Activated naive CD4-positive, alpha-beta T cell (primary cell): ENCODE measurements at places on chromosomes 3 and 15.
A peak's percentile ranks its signal among the peaks of the same experiment; 100 is the strongest.

DNA sequence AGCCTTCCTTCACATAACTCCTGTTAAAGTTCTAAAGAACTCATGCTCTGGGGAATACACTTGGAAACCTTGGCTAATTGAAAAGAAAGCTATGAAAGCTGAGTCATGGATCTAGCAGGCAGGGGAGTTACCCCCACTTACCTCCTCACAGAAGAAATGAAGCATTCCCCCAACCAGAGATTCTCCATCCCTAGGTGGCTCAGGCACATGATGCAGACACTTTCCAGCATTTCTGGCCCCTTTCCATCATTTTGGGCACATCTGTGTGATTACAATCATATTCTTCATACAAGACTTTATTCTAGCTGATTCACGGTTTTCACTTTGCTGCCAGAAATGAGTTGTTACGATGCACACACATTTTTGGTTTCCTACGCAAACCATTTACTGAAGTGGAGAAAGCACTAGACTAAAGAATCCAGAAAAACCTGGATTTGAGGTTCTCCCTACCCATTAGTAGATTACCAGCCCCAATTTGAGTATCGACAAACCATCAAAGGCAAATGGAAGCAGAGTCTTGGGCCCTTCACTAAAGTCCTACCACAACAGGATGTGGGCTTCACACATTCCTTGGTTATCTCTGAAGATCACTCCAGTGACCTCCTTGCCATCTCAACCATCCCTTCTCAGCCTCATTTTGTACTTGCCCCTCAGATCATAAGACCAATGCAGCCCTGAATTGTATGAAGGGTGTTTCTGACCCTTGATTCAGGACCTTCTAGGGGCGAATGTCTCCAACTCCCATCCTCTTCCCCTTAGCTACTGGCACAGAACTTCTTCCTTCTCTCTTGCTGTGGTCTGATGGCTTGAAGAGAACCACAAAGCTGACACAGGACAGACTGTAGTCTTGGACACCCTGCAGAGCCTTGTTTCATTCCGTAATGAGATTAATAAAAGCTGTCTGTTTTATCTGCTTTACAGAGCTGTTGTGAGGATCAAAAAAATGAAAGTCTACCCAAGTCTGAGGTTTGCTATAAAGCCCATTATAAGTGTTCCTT is 42.5 kb upstream of the SNRK start:
- no peak for DNase-seq

GRCh38 chr3:32379831-32380500 is 11.7 kb upstream of the CMTM7 start:
- no peak for DNase-seq

DNA sequence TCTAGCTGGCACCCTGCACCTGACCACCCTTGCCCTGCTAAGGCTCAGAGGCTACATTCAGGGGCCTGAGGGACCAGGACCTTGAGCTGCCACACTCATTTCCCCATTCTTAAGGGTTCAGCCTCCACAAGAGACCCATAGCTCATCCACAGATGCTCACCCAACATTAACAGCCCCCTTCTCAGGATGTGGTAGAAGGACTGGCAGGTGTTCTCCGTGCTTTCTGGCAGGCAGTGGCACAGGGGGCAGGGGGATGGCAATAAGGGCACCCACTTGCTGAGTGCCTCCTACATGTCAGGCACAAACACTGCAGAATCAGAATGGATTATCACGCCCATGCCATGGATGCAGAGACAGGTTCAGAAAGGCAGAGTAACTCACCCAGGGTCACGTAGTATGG is 9.4 kb downstream of the MAPKAPK3 start:
- DNase-seq: no peak

- no peak for DNase-seq
Observed at GRCh38 chr3:150739200-150739863, 23.6 kb downstream of the SIAH2 start.

DNA sequence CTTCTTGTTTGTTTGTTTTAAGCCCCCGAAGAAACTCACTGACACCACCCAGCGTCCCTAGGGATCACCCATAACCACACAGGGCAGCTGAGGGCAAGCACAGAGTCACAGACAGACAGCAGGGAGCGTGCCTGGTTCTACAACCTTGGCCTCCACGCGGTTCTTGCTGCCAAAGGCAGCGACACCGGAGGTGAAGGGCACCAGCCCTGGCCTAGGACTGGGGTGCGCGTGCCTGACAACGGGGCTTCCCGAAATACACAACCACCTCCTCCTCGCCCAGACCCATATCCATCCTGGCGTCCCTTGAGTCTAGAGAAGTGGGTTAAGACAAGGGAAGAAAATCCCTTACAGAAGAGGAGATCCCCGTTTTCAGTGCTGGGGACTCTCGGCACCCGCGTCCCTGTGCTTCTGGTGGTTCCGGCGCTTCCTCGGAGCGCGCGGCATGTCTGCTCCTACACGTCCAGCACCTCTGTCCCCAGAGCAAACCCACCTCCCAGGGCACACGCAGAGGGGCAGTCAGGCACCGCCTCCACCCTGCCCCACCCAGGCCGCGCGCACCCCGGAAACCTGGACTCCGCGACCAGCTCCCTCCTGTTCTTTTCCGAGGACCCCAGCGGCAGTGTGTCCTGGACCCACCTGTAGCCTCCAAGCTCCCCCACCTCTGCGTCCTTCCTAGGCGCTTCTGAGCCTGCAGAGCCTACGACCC is 911 bp downstream of the RFTN1 start:
- peak; percentile 14 for DNase-seq
